ENCODE measurements at places on chromosomes 2 and 18.
A peak's percentile ranks its signal among the peaks of the same experiment; 100 is the strongest.

- DNase-seq, result no peak
Observed at GRCh38 chr2:32189011-32189410, 23.3 kb downstream of the SLC30A6 start.

DNA sequence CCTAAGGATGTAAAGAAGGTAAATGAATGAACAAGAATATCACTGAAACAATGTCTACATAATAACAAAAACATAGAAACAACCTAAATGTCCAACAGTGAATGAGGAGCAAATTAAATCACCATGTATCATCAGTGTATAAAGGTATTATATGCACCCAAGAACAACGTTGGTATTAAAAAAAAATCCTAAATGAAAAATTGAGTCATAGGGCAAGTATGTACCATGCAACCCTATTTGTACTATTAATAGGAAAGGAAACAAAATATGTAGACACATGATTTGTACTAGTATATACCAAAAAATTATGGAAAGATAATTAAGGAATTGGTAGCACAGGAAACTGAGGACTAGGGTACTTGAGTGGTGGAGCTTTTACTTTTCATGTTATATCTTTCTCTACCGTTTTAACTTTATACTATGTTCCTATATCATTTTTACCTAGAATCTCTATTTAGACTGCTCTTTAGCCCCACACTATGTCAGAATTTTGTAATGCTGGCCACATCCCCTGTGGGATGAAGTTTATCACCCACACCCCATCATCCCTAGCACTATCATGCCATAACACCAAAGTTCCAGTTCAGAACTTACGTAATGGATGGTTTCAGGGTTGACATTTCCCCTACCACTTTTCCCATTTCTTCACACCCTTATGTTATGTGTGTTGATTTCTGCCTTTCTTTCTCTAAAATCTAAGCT, 25.6 kb downstream of the IKZF2 start:
- no peak for DNase-seq

- DNase-seq, result no peak
Observed at GRCh38 chr2:218323526-218324472, 31.5 kb upstream of the TMBIM1 start.

- no peak for DNase-seq
Observed at GRCh38 chr18:48164116-48164515, 233.7 kb upstream of the SMAD2 start.

DNA sequence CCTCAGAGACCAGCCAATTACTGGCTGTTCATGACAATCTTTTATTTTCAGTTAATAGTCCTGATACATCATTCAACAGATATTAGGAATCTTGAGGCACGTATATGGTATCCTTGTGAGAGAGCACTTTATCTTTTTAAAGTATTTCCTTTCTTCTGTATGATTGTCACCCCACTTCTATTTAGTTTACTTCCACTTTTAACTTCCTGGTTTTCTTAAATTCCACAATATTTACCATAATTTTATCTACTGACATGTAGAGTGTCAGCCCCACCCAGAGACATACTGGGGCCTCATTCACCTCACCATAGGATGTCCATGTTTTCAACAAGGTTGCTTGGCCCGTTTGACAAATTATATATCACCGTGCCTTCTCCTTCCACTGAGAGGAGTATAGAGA, 182.9 kb upstream of the ID2 start:
- DNase-seq, result no peak

GRCh38 chr2:38572167-38572566, 30.6 kb downstream of the HNRNPLL start:
- no peak for DNase-seq

- no peak for DNase-seq
Observed at GRCh38 chr2:219401606-219402005, 13.9 kb upstream of the DNPEP start.

DNA sequence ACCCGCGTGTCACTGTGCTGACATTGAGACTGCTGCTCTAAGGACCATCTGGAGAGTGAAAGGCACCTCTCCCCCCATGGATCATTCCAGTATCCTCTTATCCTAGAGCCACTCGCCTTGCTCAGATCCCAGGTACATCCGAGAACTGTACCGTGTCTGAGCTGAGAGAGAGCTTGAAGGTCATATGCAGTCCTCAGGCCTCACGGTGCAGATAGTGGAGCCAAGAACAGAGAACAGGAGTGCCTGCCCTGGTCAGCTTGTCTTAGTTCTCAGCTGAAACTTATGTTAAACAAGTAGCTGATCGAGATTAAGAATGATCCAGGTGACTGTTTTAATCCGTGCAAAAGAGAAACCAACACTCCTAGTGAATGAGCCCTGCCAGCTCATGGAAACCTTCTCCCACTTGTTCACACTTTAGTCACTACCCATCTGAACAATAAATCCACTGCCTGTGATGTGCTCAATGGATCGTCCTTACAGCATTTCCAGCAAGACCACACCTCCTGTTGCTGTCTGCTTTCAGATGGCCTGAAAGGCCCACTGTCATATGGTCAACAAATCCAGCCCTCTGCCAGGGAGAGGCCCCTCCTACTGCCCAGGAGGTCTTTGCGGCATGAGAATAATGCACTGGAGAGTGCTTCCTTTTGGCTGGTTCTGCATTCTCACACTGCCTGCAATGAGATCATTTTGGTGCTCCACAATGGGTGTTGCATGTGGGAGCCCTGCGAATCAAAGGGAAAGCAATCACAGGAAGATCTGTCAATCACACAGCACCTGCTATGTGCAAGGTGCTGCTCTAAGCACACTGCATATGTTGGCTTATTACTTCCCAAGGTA, 43.7 kb upstream of the APCDD1 start:
- no peak for DNase-seq

GRCh38 chr18:58269931-58270330, 225.9 kb downstream of the NEDD4L start:
- no peak for DNase-seq

GRCh38 chr18:56672391-56672790, 21.2 kb downstream of the WDR7 start:
- DNase-seq, result no peak

- no peak for DNase-seq
Observed at GRCh38 chr2:239647052-239647819, 246.4 kb upstream of the HDAC4 start.

DNA sequence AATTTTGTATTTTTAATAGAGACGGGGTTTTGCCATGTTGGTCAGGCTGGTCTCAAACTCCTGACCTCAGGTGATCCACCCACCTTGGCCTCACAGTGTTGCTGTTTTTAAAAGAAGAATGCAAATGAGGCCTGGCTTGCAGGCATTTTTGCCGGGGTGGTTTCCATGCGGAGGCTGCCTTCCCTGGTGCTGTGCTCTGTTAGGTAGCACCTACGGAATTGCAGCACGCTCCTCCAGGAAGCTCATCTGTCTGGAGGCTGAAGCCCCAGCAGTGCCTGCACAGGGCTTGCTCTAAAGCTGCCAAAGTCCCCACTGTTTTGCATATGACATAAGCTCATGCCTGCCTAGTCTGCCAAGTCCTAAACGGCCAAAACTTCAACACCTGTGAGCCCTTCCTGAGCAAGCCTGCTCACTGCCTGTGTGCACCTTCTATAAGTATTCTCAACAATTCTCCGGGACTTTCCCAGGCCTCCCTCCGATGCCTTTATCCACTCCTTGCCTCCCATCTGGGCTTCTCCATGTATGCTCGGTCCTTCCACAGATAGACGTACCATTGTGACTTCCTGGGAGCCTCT, 551.3 kb upstream of the RAB6C start:
- DNase-seq, result no peak

- DNase-seq, result no peak
Observed at GRCh38 chr18:71322201-71322600, 1033.4 kb downstream of the SOCS6 start.

- DNase-seq, result no peak
Observed at GRCh38 chr18:11113937-11114336, 35.4 kb downstream of the PIEZO2 start.

GRCh38 chr2:206328974-206329373, 54.5 kb downstream of the ZDBF2 start:
- DNase-seq, result no peak

- peak; percentile 56 for DNase-seq
Observed at GRCh38 chr2:172461591-172462372, 34.4 kb downstream of the ITGA6 start.

DNA sequence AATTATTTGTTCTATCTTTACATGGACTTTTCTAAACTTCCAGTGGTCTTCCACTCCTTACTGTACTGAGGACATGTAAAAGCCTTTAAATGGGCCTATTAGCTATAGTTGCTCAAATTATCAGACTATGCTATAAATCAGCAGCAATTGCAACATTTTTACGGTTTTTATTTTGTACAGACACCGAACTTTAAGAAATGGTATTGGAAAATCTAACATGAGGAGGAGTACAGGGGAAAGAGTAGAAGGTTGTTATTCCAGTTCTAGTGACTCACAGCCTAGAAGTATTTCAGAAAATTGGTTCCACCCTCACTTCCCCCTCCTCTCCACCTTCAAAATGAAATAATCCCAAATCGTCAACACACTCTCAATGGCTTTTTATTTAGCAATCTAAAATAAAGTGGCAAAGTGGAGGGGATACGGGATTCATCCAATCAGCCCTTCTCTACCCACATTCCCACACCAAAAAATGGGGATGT, 1.1 kb downstream of the NCKAP1 start:
- no peak for DNase-seq

- DNase-seq, result no peak
Observed at GRCh38 chr18:9549405-9549804, 65.0 kb downstream of the PPP4R1 start.

DNA sequence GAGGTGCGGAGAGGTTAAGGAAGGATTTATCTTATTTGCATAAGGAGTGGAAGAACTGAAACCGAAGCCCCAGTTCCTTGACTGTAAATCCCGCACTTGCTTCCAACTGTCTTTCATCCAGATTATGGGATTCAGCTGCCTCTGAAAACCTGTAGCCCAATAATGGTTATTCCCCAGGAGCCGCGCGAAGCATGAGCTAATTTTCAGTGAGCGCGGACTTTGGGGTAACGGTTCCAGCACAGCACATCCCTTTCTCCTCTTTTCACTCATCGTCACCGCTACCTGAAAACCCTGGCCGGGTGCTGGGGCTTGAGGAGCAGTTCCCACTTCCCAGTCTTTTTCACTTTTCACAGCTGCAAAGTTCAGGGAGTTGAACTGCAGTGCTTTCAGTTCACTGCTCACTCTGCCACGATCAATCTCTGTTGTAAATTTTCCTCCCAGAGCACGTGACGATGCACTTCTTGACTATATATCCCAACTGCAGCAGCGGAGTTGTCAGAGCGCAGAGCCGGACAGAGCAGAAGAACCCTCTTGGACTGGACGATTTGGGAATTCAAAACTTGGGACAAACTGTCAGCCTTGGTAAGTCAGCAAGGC, at the start of gene KCNE4:
Gene KCNE4 (plus strand): TSS at position 498 of the 597 bp plus-strand sequence. CDS start 641 bp downstream, outside the sequence.
- no peak for DNase-seq

DNA sequence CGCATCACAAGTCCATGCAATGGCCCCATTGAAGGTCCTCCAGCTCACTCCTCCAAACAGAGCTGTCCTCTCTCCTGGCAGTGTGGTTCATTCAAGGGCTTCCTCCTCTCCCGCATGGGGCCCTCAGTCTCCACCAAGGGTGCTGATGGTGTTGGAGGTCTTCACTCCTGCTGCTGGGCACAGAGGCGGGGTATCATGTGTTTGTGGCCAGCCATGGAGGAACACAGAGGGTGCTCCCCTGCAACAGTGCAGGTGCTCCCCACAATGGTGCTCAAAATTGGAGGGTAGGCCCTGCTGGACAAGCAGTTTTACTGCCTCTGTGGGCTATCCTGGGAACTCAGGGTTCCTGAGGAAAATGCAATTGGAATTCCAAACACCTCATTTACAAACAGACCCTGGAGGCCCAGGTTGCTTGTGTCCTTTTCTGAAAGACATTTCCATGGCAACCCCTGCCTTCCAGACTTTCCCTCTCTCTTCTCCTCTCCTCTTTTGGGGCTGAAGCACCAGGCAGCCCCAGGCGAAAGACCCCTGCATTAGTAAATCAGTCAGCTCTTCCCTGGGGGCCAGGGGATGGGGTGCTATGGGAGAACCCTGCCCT, 256.0 kb downstream of the HAUS1 start:
- DNase-seq, result no peak

DNA sequence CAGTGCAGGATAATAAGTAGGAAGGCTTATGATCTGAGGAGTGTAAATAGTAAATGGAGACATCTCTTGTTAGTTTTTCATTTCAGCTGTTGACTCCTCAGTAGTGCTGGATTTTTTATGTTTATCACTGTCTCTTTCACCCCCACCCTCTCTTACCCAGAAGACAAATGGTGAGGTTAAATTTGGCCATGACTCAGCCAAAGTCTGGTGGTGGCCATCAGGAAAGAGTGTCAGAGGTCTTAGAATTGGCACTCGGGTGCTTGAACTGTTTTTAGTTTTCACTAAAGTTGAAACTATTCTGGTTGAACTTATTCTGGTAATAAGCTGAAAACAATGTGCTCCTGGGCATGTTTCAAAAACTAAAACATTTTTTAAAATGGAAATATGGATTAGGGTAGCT, 123.3 kb downstream of the FHOD3 start:
- no peak for DNase-seq

DNA sequence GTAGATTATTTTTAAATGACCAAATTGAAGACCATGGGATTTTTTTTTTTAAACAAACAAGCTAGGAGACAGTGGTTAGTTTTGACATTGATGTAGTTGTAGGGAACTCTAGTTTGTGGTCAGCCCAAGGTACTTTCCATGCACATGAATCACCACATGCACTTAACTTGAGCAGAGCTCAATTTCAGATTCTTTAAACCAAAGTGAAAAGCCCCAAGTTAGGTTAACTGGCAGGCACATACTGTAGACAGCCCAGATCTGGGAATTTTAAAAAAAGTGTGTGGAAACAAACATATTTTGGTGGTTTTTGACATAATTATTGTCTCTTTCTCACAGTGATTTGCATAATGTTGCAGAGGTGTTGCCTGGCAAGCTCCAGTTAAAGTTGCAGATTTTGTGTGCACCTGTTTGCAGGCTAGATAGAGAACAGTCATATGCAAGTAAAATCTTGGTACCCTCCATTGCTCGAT, 88.4 kb downstream of the BCL2L11 start:
- DNase-seq, result no peak

- DNase-seq, result no peak
Observed at GRCh38 chr2:10773821-10774341, 38.7 kb downstream of the PDIA6 start.

- no peak for DNase-seq
Observed at GRCh38 chr2:205931388-205931787, 154.6 kb downstream of the INO80D start.

- no peak for DNase-seq
Observed at GRCh38 chr18:24656050-24656449, 195.6 kb downstream of the HRH4 start.

- no peak for DNase-seq
Observed at GRCh38 chr2:234377761-234378391, 119.0 kb downstream of the ARL4C start.

GRCh38 chr2:238433941-238434845, 7.5 kb downstream of the ASB1 start:
- DNase-seq, result no peak

DNA sequence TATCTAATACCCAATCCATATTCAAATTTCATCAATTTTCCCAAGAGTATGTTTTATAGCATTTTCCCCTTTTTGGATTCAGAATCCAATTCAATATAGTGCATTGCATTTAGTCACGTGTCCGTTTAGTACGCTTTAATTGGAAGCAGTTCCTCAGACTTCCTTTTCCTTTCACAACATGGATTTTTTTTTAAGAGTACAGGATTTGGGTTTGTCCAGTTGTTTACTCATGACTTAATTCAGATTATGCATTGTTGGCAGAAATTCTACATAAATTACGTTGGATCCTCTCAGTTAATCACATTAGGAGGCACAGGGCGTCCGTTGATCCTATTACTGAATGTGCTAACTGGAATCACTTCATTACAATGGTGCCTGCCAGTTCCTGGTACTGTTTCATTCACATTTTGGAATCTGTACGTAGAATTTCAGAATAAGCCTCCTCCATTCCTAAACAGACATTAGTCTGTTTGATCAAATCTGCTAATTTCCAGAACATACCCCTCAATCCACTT, 70.0 kb upstream of the ATIC start:
- no peak for DNase-seq
